ENCODE measurements at places on chromosomes 4 and X.
A peak's percentile ranks its signal among the peaks of the same experiment; 100 is the strongest.

DNA sequence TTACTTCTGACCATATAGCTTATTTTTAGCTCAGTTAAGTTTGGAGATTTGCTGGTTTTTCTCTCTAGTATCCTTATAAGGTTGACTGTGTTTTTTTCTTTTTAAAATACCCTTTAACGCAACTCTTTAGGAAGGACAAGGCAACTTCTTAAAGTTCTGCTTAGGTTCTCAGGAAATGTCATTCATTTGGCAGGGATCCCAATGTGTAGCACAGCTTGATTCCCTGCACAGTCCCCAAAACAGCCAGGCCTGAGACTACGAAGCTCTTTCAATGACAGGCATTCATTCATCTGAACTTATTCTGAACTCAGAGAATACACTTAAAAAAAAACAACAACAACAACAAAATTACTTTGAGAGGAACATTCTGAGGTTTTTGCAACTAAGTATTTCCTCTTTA, 1765.8 kb downstream of the PCDH7 start:
- no peaks in the 10 kb centered on the region for H3K36me3 ChIP-seq
- H3K4me3 ChIP-seq: no peak overlapping the region
- no peaks in the 10 kb centered on the region for H3K27me3 ChIP-seq
- no peaks in the 10 kb centered on the region for H3K4me1 ChIP-seq

GRCh38 chr4:150828159-150828558, 186.9 kb downstream of the LRBA start:
- H3K4me1 ChIP-seq: peaks cover 12% of the 10 kb centered on the region
- H3K4me3 ChIP-seq: no peak overlapping the region
- H3K27me3 ChIP-seq: no peaks in the 10 kb centered on the region
- H3K36me3 ChIP-seq: peaks cover 44% of the 10 kb centered on the region
- DNase-seq: peak; percentile 34
- peak overlapping the region; percentile 75 for H3K27ac ChIP-seq

GRCh38 chr4:84582988-84583875, at the start of gene CDS1:
Gene CDS1, plus strand, starts transcription at chr4:84583127. Its CDS starts 275 bp downstream, at chr4:84583402.
- H3K4me3 ChIP-seq: peak within 1 kb of the TSS; percentile 75
- H3K36me3 ChIP-seq: peaks cover 2% of the 10 kb centered on the region
- H3K27ac ChIP-seq: peak within 1 kb of the TSS; percentile 40
- DNase-seq: peak; percentile 41
- peaks cover 16% of the 10 kb centered on the region for H3K4me1 ChIP-seq
- H3K27me3 ChIP-seq: peaks cover 48% of the 10 kb centered on the region

- no peak overlapping the region for H3K4me3 ChIP-seq
- no peak for DNase-seq
- H3K27ac ChIP-seq: no peak overlapping the region
Measured at GRCh38 chr4:74527049-74527448, 82.1 kb downstream of the AREG start.

DNA sequence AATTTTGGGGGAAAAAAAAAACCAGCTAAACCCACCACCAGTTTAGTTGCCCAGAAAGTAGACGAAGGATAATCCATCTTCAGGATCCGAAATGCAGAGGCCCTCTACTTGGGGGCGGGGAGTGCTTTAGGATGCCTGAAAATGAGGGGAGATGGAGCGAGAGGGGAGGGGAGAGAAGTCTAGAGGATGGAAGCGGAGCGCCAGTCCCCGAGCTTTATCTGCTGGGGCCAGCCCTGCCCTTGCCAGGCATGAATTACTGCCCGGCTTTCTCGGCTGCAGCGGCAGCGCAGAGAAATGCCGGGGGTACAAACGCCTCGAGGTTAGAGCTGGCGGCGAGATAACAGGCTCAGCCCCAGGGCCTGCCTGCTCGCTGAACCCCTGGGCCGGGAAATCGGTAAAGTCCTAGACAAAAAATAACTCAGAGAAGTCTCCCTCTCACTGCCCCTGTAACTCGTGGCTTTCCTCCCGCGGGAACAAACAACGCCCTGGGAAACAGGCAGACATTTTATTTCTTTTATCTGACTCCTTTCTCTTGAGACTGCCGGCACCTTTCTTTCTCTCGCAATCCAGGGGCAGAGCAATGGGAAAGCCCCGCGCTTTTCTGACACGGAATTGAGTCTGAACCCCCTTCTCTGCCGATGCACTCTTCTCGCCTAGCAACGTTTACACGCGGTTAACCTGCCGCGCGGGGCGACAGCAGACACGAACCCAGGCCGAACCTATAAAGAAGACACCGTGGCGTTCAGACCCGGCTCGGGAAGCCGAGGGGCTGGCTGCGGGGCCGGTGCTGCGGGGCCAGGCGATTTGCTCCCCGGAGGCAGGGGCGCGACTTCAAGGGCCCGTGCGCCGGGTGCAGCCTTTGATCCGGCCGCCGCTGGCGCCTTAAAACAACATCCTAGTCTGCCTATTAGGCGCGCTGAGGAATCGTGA, 3.1 kb upstream of the MSX1 start:
- H3K36me3 ChIP-seq: peaks cover 11% of the 10 kb centered on the region
- H3K27me3 ChIP-seq: peaks cover 84% of the 10 kb centered on the region
- no peak for DNase-seq
- H3K27ac ChIP-seq: peak overlapping the region; percentile 42

DNA sequence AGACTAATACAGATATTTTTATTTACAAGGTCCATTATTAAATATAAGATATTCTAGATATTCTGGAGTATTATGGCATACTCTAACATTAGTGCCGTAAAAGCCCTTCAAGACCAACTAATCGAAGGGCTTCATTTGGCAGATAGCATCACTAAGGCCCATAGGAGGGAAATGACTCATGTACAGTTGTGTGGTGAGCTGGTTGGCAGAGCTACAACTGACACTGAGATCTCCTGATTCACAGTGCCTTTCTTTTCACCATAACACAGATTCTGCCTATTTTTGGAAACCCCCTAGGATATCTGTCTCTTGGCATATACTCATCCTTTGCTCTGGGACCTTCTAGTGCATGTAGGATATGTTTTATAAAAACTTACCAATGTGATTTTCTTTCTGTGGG, 201.7 kb upstream of the AFF2 start:
- H3K27ac ChIP-seq: no peak overlapping the region
- no peak for DNase-seq
- H3K4me1 ChIP-seq: peaks cover 4% of the 10 kb centered on the region
- H3K36me3 ChIP-seq: peaks cover 6% of the 10 kb centered on the region

DNA sequence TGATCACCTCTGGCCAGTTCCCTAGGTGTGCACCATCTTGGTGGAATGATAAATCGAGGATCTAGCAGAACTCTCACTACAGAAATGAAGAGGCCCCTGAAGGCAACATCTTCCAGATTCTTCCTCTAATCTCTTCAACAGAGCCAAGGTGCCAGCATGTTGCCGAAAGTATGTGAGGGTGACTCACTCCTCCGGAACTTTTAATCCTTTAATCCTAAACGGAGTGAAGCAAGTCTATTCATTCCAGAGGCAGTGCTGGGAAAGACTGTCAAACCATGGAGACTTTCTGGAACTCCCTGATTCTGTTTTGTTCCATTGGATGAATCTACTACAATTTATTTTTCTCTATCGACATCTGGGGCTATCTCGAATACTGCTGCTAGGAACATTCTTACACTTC, 68.7 kb downstream of the SUPT20HL2 start:
- H3K27ac ChIP-seq: no peak overlapping the region
- peaks cover 5% of the 10 kb centered on the region for H3K27me3 ChIP-seq
- no peak for DNase-seq
- no peak overlapping the region for H3K4me3 ChIP-seq

DNA sequence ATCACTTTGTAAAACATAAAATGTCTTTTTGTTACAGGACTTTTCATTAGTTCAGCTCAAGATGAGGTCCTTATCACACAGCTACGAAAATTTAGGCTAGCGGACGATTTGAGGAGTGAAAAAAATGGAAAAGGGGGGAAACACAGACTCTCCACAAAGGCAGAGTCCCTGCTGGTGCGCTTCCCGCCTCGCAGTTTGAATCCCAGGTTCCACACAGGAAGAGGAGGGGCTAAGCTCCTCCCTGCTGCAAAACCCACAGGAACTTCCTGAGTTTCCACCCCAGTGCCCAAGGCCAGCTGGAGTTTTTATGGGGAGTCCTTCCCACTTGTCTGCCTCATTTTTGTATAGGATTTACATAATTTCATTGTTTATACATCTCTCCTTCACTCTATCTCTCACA, 11.2 kb downstream of the ADAM29 start:
- H3K27ac ChIP-seq: no peak overlapping the region
- no peaks in the 10 kb centered on the region for H3K36me3 ChIP-seq
- H3K4me1 ChIP-seq: no peaks in the 10 kb centered on the region
- DNase-seq: no peak
- H3K4me3 ChIP-seq: no peak overlapping the region

GRCh38 chrX:151167791-151168345, 8.5 kb upstream of the GPR50 start:
- H3K4me1 ChIP-seq: no peaks in the 10 kb centered on the region
- H3K4me3 ChIP-seq: no peak overlapping the region
- H3K36me3 ChIP-seq: no peaks in the 10 kb centered on the region
- no peaks in the 10 kb centered on the region for H3K27me3 ChIP-seq

- H3K36me3 ChIP-seq: peaks cover 21% of the 10 kb centered on the region
- H3K27ac ChIP-seq: no peak overlapping the region
- H3K4me1 ChIP-seq: peaks cover 42% of the 10 kb centered on the region
- H3K27me3 ChIP-seq: peaks cover 6% of the 10 kb centered on the region
- H3K4me3 ChIP-seq: peak overlapping the region; percentile 88
- DNase-seq: no peak
Measured at GRCh38 chr4:87388901-87389300, 2.1 kb downstream of the HSD17B11 start.

GRCh38 chr4:10035130-10035529, 13.8 kb upstream of the SLC2A9 start:
- no peaks in the 10 kb centered on the region for H3K36me3 ChIP-seq
- H3K4me3 ChIP-seq: no peak overlapping the region
- H3K27ac ChIP-seq: no peak overlapping the region
- H3K27me3 ChIP-seq: peaks cover 21% of the 10 kb centered on the region
- no peak for DNase-seq

DNA sequence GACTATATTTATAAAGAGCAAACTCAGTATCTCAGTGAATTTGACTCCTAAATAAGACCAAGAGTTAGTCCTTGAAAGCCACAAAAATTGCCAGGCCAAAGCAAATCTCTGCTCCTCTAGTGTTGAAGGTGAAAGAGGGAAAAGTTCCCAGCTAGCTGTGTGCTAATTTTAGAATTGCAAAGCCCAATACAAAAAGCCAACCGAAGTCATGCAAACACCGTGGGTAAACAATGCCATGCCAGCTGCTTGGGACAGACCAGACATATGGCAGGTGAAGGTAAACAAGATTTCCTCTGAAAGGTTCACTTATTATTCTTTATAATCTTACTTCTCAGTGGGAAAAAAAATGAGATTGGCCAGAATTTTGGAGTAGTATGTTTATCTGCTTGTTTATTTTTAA, 80.5 kb upstream of the LNX1 start:
- no peak for DNase-seq

- H3K27ac ChIP-seq: no peak overlapping the region
- H3K4me3 ChIP-seq: no peak overlapping the region
- peaks cover 3% of the 10 kb centered on the region for H3K27me3 ChIP-seq
- DNase-seq: no peak
- H3K36me3 ChIP-seq: no peaks in the 10 kb centered on the region
Measured at GRCh38 chr4:77204621-77205020, 47.6 kb downstream of the CCNG2 start.

- no peak for DNase-seq
- H3K4me1 ChIP-seq: no peaks in the 10 kb centered on the region
Measured at GRCh38 chrX:1700757-1701156, 85.9 kb downstream of the ASMT start.

DNA sequence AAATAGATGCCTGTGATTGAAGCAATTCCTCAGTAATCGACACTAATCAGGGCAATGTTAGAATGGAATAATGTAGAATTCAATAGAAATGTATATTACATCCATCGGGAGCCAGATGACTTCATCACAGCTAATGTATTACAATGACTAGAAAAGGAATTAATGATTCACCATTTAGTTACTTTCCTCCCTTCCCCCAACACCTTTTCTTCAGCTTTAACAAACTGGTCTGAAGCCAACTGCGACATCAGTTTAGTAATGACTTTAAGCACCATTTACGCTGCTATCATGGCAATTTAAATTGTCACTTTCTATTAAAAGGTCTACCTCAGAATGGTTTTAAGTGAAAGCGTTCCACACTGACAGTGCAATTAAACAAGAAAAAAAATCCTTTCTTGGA, 45.1 kb downstream of the SUPT20HL2 start:
- H3K36me3 ChIP-seq: no peaks in the 10 kb centered on the region
- no peaks in the 10 kb centered on the region for H3K27me3 ChIP-seq
- peaks cover 5% of the 10 kb centered on the region for H3K4me1 ChIP-seq
- no peak overlapping the region for H3K27ac ChIP-seq

DNA sequence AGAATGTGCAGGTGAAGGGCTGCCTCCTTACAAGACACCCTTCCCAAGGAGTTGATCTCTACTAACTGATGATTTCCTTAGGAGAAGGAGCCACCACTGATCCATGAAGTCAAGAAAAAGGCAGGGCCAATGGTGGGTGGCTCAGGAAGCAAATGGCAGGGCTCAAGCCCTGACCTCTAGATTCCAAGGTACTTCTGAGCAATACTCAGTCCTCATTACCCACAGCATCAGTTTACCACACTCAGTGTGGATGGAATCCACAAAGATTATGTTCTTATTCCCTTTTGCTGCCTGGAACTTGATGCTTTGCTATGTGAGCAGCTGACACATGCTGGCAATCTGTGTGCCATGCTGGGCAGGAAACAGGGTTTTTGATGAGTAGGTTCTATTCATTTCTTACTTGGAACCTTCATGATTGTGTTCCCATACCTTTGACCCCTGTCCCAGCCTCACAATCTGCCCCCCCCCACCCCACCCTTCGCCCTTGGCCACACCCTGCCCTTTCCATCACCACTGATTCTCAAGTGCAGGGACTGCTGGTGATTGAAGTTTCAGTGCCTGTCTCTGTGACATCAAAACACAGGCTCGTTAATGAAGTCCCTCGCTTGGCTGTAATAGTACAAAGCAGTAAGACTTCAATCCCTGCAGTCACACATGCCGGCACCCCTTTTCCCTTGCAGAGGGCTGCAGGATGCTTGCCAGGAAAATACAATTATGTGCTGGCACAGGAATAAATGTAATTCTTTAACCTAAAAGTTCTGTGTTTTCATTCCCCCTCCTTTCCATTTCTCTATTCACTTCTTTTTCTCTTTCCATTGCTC, 135.6 kb upstream of the GPC4 start:
- no peak overlapping the region for H3K4me3 ChIP-seq
- H3K4me1 ChIP-seq: no peaks in the 10 kb centered on the region
- no peak for DNase-seq
- no peaks in the 10 kb centered on the region for H3K36me3 ChIP-seq

- H3K36me3 ChIP-seq: no peaks in the 10 kb centered on the region
- no peak overlapping the region for H3K4me3 ChIP-seq
- H3K27ac ChIP-seq: no peak overlapping the region
- no peaks in the 10 kb centered on the region for H3K27me3 ChIP-seq
- no peaks in the 10 kb centered on the region for H3K4me1 ChIP-seq
Measured at GRCh38 chrX:97984641-97985040, 1100.9 kb downstream of the RPA4 start.

DNA sequence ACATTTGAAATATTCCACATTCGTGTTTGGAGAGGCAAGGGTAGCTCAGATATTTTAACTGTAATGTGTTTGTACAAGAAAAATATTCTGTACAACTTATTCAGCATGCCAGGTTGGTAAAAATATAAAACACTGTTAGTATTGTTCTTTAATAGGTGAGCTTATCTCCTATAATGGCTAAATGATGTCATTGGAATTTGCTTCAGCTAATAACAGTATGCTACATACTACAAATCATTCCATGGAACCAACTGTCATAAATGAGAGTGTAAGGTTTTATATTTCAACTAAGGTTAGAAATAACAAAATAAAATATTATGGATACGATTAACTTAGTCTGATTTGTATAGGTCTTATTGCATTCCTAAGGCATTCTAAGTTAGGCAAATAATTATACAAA, 206.6 kb downstream of the ADGRL3 start:
- no peak overlapping the region for H3K27ac ChIP-seq
- DNase-seq: no peak
- H3K36me3 ChIP-seq: no peaks in the 10 kb centered on the region
